HL-60 (cell line): ENCODE measurements at places on chromosomes 7 and 10.

- DNase-seq: no peak
Observed at GRCh38 chr10:34985823-34986222, 104.3 kb downstream of the CUL2 start.

GRCh38 chr10:75870039-75870645 lies 438.7 kb downstream of the LRMDA start:
- no peak for DNase-seq

DNA sequence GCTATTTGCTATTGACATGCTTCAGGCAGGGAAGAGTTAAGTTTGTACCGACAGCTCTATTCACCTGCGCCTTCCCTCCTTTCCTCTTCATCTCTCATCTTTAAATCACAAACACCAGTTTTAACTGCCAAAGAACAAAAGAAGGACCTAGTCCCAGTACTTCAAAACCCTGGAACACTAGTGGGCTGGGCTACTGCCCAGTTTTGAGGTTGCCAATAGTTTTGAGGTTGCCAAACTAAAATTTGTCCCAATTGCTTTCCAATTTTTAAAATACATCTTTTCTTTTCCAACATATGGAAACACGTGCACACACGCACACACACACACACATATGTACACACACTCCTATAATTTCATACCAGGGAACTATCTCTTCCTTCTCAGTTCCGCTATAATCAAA lies 130.6 kb upstream of the SLC26A5 start:
- DNase-seq: no peak

DNA sequence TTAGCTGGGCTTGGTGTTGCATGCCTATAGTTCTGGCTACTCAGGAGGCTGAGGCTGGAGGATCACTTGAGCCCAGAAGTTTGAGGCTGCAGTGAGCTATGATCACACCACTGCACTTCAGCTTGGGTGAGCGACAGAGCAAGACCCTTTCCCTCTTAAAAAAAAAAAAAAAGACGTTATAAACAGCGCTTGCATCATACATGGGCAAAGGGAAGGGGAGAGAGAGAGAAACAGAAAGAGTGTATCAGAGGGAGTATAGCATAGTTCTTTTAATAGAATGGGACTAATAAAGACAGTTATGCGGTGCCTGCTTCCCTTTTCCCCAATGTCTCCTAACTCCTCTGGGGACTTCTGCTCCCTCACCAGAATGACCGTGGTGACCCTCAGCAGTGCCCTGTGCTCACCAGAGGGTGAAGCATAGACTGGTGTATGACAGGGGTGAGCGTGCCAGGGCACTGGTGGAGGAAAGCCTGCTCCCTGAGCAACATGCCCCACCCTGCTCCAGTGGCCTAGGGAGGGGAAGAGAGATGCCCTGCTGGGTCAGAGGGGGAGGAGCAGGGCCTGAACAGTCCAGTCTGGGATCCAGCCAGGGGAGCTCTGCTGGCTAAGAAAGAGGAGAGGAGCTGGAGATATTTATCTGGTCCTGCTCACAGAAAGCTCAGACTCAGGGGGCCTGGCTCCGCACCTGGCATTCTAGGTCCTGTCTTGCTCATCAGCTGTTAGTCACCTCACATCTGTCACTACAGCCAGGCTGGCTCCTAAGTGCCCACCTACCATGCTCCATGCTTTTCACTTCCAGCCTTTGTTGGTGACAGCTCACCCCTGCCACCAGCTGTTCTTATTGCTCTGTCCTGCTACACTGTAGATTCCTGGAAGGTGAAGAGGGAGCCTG lies 2.2 kb downstream of the PDZD7 start:
- peak; percentile 46 for DNase-seq

DNA sequence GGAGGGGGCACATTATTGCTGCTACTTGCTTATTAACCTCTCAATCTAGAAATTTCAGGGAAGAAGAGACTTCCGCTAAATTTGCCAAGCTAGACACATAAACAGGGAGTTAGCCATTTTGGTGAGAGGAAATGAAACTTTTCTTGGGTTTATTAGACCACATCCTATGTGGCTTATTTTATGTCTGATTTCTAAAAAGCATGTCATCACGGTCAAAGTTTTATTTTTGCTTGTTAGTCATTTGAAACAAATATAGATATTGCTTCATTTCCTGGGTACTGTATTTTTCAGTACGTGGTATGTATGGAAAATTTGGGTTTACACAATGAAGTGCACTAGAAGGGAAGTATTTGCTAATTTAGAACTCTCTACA lies 144.1 kb downstream of the TCF7L2 start:
- no peak for DNase-seq

DNA sequence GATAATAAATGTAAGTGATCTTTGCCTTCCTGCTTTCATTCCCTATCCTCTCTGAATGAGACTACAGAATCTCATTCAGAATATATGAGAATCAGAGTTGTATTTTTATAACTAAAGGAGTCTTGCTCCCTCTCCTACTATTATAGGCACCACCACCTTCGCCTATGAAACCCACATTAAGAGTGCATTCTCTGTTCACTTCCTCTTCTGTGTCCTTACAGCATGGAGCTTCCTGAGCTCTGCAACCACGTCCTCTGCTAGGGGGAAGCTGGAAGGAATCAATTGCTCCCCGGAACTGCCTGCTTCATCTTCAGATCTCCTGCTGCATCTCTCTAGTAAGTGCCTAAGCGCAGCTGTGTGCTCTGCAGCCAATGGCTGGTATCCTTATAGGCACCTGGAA lies 820.7 kb downstream of the GRID1 start:
- peak; percentile 31 for DNase-seq

DNA sequence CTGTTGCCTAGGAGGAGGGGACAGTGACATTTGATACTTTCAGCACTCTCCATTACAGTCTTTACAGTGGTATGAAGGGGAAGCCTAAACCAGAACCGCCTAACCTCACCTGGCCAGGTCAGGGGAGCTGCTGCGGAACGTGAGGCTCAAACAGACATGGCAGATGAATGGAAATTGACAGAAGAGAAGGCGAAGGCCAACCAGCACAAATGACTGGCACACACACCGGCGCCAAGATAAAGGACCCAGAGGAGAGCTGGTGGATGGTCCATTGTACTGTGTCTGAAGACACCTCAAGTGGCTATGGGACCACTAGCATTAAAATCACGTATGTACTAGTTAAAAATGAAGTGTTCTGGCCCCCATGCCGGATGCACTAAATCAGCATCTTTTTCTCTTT lies 53.0 kb downstream of the JCAD start:
- DNase-seq: no peak

- DNase-seq: no peak
Observed at GRCh38 chr7:17176371-17177032, 122.0 kb upstream of the AHR start.

DNA sequence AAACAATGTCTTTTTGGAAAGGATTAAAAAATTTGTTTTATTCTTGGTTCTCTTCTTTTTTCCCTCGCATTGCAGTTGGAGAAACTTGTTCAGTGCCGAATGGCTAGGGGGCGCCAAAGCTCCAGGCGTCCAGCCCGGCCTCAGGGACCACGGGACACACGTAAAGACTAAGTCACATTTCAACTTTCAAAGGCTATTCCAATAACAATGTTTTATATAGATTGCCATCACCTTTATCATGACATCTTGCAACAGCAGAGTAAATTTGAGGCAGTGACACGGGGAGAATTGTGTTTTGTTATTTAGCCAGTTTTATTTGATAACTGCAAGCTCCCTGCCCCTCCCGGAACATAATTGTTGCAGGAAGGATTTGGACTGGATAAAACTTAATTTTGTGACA lies 2.2 kb upstream of the IGFBP3 start:
- no peak for DNase-seq
